Natural killer cell (primary cell): ENCODE measurements at places on chromosomes 11 and 22. TPM values are rescaled to one million over a fixed set of nuclear protein-coding genes. Genes with fewer than 3 reads are reported as not detected.

DNA sequence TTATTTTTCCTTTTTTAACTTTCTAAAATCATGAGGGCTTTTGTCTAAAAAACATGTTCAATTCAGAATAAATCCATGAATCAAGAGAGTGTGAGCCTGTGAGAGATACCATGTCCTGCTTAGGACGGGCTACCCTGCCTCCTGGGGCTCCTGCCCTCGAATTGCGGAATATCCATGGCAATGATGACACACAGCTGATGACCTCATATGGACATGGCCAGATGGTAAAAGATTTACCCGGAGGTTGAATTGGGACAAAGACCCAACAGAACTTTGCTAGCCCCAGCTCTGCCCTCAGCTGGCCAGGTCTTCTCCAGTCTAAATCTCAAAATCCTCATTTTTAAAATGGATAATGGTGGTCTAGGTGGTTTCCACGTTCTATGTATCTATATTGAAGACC, 538.1 kb upstream of the API5 start:
- H3K4me1 ChIP-seq, result no peaks in the 10 kb centered on the region
- H3K27ac ChIP-seq, result no peak overlapping the region
- H3K36me3 ChIP-seq, result no peaks in the 10 kb centered on the region
- DNase-seq, result no peak
- H3K4me3 ChIP-seq, result no peak overlapping the region

GRCh38 chr11:48216510-48216909, at the start of gene OR4B1:
OR4B1 (plus strand) TSS chr11:48216810; CDS start chr11:48216810, 0 bp downstream.
- H3K36me3 ChIP-seq, result no peaks in the 10 kb centered on the region
- no peak for DNase-seq
- no peak within 1 kb of the TSS for H3K27ac ChIP-seq
- no peaks in the 10 kb centered on the region for H3K27me3 ChIP-seq
- no peaks in the 10 kb centered on the region for H3K4me1 ChIP-seq

DNA sequence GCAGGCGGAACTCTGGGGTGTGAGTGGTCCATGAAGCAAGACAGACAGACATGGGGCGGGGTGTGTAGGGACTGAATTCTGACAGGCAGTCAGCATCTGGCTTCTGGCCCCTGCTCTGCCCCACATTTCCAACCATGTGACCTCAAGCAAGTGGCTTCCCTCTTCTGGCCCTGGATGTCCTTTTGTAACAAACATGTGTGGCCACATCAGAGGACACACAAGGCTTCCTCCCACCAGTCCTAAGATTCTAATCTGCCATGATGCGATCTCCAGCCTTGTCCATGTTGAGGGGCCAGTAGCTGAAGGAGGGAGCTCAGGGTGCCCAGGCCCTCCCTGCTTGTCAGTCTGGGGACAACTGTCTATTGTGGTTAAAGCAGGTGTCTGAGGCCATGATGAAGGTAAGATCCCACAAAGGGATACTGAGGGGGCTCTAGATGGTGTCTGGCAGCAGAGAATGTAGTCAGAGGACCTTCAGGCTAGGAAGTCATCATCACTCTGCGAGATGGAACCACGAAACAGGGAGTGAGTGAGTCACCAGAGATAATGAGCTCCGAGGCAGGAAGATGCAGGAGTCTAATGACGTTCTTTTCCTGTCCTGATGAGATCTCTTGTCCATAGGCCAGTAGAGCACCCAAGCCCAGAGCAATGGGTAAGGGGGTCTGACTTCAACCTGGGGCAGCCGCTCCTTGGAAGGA, 27.4 kb downstream of the DRD2 start:
- no peak overlapping the region for H3K27ac ChIP-seq
- H3K36me3 ChIP-seq, result no peaks in the 10 kb centered on the region
- H3K4me3 ChIP-seq, result no peak overlapping the region
- no peak for DNase-seq

DNA sequence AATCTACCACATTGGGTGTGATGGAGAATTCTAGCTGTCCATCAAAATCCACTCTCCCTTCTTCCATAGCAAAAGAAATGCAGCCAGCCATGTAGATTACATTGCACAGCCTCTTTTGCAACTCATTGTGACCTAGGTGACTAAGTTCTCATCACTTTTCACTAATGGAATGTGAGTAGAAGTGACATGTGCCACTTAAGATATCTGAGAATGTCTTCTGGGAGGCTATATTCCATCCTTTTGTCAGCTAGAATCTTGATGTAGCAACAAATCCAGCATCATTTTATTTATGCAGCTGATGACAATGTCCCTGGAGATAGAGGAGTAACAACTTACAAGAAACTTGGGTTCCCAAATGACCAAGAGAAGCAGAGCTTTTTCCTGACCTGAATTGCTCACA, 61.5 kb upstream of the API5 start:
- no peaks in the 10 kb centered on the region for H3K4me1 ChIP-seq
- no peaks in the 10 kb centered on the region for H3K27me3 ChIP-seq
- H3K4me3 ChIP-seq, result no peak overlapping the region

GRCh38 chr11:41116970-41117369, 342.5 kb downstream of the LRRC4C start:
- no peak overlapping the region for H3K27ac ChIP-seq
- H3K36me3 ChIP-seq, result no peaks in the 10 kb centered on the region
- DNase-seq, result no peak
- no peaks in the 10 kb centered on the region for H3K4me1 ChIP-seq

DNA sequence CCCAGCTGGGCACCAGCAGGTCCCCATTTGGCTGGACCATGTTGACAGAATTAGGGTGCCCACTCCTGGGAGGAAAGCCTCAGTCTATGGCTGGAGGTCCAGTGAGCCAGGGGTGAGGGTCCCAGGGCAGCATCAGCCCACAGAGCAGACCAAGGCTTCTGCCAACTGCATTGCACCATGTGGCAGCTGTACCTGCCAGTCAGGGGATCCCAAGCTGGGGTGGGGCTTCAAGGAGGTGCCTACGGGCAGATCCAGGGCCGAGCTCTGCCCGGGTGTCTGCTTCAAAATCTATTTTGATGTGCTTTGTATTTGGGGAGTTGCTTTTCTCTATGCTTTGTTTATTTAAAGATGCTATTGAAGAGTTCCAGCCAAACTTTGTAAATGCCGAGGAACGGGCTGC, 10.4 kb downstream of the GP1BB start:
- no peak overlapping the region for H3K27ac ChIP-seq
- H3K27me3 ChIP-seq, result peaks cover 2% of the 10 kb centered on the region
- H3K4me3 ChIP-seq, result no peak overlapping the region
- no peak for DNase-seq
- no peaks in the 10 kb centered on the region for H3K36me3 ChIP-seq

DNA sequence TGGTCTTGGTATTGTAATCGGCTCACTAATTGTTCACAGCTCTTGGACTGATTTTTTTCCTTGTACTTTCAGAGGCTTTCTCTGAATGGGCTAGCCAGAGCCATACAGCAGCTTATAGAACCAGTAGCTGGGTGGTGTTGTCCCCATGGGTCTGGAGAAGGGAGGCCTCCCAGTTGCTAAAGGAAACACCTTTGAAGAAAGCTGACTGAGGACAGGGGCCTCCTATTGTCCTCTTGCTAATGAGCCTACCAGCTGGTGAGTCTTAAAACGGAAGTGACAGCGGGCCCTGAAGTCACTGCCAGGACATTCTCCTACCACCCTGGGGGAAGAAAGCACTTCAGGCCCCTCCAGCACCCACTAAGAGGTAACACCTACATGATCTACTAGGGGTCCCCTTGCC, 9.9 kb downstream of the FADS3 start:
- peaks cover 7% of the 10 kb centered on the region for H3K4me1 ChIP-seq
- H3K27ac ChIP-seq, result no peak overlapping the region
- H3K4me3 ChIP-seq, result no peak overlapping the region
- no peak for DNase-seq
- no peaks in the 10 kb centered on the region for H3K27me3 ChIP-seq
- H3K36me3 ChIP-seq, result no peaks in the 10 kb centered on the region

The FAM227A gene
- 0.07 TPM for total RNA-seq

- H3K4me3 ChIP-seq, result no peak overlapping the region
- H3K36me3 ChIP-seq, result no peaks in the 10 kb centered on the region
- no peak for DNase-seq
- H3K27me3 ChIP-seq, result no peaks in the 10 kb centered on the region
These were observed 227.2 kb downstream of the FAM76B start for GRCh38 chr11:95562196-95562921.

The DDX25 gene
- not detected for total RNA-seq

- H3K36me3 ChIP-seq, result no peaks in the 10 kb centered on the region
- H3K27me3 ChIP-seq, result no peaks in the 10 kb centered on the region
- no peak overlapping the region for H3K4me3 ChIP-seq
- no peak overlapping the region for H3K27ac ChIP-seq
These were observed 24.9 kb downstream of the CHEK2 start for GRCh38 chr22:28716686-28717085.

- no peak overlapping the region for H3K27ac ChIP-seq
- DNase-seq, result no peak
- H3K27me3 ChIP-seq, result no peaks in the 10 kb centered on the region
These were observed 11.4 kb downstream of the OR10D3 start for GRCh38 chr11:124194293-124195188.

GRCh38 chr11:73388265-73389133, 12.3 kb downstream of the RELT start:
- H3K36me3 ChIP-seq, result peaks cover 4% of the 10 kb centered on the region
- H3K27me3 ChIP-seq, result no peaks in the 10 kb centered on the region
- no peak overlapping the region for H3K4me3 ChIP-seq
- no peak for DNase-seq
- H3K27ac ChIP-seq, result peak overlapping the region; percentile 87
- H3K4me1 ChIP-seq, result peaks cover 67% of the 10 kb centered on the region

DNA sequence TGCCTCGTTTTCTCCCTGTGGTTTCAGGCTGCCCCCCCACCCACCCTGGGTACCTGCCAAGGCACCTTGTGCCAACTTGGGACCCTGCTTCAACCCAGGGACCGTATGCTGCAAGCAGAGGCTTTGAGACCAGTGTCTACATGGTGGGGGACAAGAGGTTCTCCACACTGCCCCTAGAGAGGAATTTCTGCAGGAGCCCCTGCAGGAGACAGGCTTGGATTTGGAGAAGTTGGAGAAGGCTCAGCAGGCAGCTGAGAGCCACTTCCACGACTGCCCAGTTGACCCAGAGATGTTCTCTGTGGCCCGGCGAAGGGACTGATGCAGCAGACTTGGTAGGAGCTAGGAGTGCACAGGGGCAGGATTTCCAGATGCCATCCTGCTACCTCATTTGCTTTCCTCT, 20.1 kb upstream of the NNMT start:
- no peak overlapping the region for H3K27ac ChIP-seq
- DNase-seq, result no peak
- no peaks in the 10 kb centered on the region for H3K27me3 ChIP-seq
- H3K4me3 ChIP-seq, result no peak overlapping the region

- no peak overlapping the region for H3K27ac ChIP-seq
- H3K4me3 ChIP-seq, result no peak overlapping the region
These were observed 4.0 kb downstream of the ST14 start for GRCh38 chr11:130163346-130164220.

GRCh38 chr11:94400839-94401772, at the start of gene GPR83:
GPR83 (minus strand) TSS chr11:94401419; CDS start chr11:94401247, 172 bp downstream.
- no peak for DNase-seq
- peaks cover 32% of the 10 kb centered on the region for H3K27me3 ChIP-seq
- H3K27ac ChIP-seq, result no peak within 1 kb of the TSS

- no peaks in the 10 kb centered on the region for H3K36me3 ChIP-seq
- no peak overlapping the region for H3K4me3 ChIP-seq
- H3K4me1 ChIP-seq, result peaks cover 14% of the 10 kb centered on the region
These were observed 49.3 kb upstream of the CD44 start for GRCh38 chr11:35089666-35090065.

The PAAF1 gene
- total RNA-seq, result 12.0 TPM

DNA sequence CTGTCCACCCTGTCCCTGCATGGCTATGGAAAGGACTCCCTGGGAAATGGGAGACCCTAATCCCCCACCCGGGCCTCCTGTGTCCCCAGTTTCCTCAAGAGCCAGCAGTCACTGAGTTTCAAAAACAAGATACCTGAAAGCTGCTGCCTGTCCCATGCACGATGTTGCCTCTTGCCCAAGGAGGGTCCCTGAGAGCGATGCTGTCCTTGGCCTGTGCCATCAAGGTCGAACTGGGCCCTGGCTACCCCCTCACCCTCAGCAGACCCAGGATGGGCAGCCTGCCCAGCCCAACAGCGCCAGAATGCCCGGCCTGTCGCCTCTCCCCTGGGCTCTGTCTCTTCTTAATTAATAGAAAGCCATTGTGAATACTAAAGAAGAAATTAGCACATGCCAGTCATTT, 104.5 kb upstream of the LMO1 start:
- no peak overlapping the region for H3K4me3 ChIP-seq
- DNase-seq, result no peak
- no peaks in the 10 kb centered on the region for H3K36me3 ChIP-seq
- no peaks in the 10 kb centered on the region for H3K27me3 ChIP-seq
- no peak overlapping the region for H3K27ac ChIP-seq
- H3K4me1 ChIP-seq, result peaks cover 2% of the 10 kb centered on the region

The USP2 gene
- 0.50 TPM for total RNA-seq

GRCh38 chr11:75468534-75469340, 35.7 kb upstream of the KLHL35 start:
- H3K36me3 ChIP-seq, result no peaks in the 10 kb centered on the region
- H3K27me3 ChIP-seq, result no peaks in the 10 kb centered on the region
- no peak overlapping the region for H3K4me3 ChIP-seq
- no peaks in the 10 kb centered on the region for H3K4me1 ChIP-seq
- DNase-seq, result no peak

- H3K4me3 ChIP-seq, result no peak overlapping the region
- DNase-seq, result no peak
- no peaks in the 10 kb centered on the region for H3K4me1 ChIP-seq
- H3K27me3 ChIP-seq, result no peaks in the 10 kb centered on the region
- no peaks in the 10 kb centered on the region for H3K36me3 ChIP-seq
These were observed 373.2 kb downstream of the DDX10 start for GRCh38 chr11:109037856-109038780.

GRCh38 chr11:36929401-36929800, 331.4 kb upstream of the RAG2 start:
- H3K4me3 ChIP-seq, result no peak overlapping the region
- H3K27me3 ChIP-seq, result no peaks in the 10 kb centered on the region
- H3K36me3 ChIP-seq, result no peaks in the 10 kb centered on the region
- H3K27ac ChIP-seq, result no peak overlapping the region

DNA sequence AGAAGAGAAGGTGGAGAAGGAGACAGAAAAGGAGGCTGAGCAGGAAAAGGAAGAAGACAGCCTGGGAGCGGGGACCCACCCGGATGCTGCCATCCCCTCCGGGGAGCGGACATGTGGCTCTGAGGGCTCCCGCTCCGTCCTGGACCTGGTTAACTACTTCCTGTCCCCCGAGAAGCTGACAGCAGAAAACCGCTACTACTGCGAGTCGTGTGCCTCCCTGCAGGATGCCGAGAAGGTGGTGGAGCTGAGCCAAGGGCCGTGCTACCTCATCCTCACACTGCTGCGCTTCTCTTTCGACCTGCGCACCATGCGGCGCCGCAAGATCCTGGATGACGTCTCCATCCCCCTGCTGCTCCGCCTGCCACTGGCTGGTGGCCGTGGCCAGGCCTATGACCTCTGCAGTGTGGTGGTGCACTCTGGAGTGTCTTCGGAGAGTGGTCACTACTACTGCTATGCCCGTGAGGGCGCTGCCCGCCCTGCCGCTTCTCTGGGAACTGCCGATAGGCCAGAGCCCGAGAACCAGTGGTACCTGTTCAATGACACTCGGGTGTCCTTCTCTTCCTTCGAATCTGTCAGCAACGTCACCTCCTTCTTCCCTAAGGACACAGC, 21.4 kb downstream of the USP35 start:
- DNase-seq, result no peak
- no peaks in the 10 kb centered on the region for H3K4me1 ChIP-seq
- H3K36me3 ChIP-seq, result peaks cover 12% of the 10 kb centered on the region
- no peaks in the 10 kb centered on the region for H3K27me3 ChIP-seq
- no peak overlapping the region for H3K27ac ChIP-seq
- no peak overlapping the region for H3K4me3 ChIP-seq

GRCh38 chr22:29011240-29012100, 50.2 kb downstream of the C22orf31 start:
- H3K4me3 ChIP-seq, result no peak overlapping the region
- H3K27ac ChIP-seq, result no peak overlapping the region
- no peaks in the 10 kb centered on the region for H3K4me1 ChIP-seq
- DNase-seq, result no peak
- no peaks in the 10 kb centered on the region for H3K27me3 ChIP-seq
- H3K36me3 ChIP-seq, result no peaks in the 10 kb centered on the region
